Stimulated activated CD4-positive, alpha-beta T cell treated with anti-CD3 and anti-CD28 coated beads, TNF-alpha, amount 100 ng/mL, for 24 hours (primary cell): ENCODE measurements at places on chromosomes 3 and 15.

GRCh38 chr3:119175872-119176756 lies 2.7 kb downstream of the UPK1B start:
- DNase-seq, result no peak

DNA sequence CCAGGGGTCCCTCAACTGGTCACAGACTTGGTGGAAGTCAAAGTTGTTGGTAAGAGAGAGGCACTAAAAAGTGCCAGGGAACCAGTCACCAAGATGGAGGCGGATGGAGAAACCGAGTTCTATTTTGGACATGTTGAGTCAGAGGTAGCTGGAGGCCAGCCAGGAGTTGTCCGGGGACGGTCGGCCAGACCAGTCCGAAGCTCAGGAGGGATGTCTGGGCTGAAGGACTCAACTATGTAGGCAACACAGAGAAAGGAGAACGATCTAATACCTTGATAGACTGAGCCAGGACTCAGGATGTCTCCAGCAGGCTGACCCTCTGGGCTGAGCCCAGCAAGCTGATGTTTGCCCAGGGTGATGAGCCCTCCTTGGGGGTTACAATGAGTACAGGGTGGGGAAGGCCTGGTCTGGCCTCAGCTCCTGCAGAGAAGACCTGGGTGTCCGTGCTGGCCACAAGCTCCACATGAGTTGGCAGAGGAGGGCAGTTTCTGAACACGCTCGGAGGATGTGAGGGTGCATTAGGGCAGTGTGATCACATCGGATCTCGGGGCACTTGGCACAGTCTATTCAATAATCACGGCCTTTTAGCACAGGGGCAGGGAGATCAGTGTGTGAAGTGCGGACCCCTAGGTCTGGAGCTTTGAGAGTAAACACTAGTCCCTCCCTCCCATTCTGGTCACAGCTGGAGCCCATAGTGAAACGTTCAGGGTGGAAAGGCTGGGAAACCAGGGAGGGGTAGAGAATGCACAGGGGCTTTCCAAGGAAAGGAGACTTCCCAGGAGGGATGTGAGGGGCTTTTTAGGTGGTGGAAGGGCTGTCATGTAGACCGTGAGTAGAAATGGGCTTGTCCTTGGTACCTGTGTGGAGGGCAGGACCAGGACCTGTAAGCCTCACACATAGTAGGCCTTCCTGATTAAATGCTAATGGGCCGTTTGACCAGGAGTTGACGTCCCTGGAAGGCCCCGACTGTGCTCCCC lies 111.9 kb downstream of the ETFA start:
- DNase-seq, result no peak

DNA sequence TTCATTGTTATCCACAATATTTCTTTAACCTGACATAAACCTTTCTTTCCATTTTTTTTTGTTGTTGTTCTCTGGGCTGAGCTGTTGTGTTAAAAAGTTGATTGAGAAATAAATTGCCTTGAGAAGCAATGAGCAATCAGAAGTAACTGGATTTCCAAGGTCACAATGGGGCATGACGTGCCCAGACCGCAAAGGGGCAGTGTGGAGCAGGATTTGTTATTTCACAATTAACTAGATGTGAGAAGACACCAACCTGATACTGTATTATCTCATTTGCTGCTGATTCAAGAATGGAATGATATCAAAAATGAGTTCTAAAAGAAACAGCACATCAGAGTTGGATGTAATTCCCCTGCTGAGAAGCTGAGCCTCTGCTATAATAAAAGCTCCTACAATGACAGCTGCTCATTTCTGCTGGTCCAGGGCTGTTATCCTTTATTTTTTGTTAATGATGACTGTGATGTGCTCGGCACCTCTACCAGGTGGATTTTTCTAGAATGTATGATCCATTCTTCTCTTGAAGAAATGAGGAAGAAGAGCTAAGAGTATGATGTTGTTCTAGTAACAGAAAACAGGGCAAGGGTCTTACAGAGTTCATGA lies 28.1 kb downstream of the CPNE4 start:
- no peak for DNase-seq

DNA sequence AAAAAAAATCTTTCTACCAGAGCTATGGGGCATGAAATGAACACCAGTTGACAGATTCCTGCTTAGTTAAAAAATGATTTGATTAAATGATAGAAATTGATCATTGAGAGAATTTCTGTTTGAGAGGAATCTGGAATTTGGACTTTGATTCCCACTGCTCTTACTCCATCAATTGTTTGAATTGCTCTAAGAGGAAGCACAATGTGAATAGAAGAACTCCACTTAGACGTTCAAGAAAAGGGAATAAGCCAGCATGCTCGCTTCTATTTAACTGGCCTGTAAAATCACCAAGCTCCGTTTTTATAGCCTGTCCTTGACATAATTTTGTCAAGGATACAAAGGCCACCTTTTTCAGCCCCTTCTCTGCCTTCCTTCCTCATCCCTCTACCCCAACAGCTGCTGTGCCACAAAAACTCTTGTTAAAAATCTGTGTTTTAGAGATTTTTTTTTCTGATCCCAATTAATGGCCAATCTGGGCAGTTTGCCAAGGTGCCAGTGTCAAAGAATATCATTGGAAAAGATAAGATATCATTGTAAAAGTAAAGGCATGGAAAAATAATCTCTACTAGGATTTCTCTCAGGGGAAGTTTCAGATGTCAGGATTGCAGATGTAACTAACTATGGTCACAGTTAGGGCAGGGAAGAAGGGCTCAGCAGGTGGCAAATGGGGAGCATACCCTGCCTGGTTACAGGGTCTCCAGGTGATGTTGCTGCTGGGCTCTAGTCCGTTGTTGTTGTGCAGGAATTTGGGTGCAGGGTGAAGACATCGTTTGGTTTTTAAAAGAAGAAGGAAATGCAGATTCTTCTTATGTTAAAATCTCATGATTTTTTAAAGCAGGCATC lies 301.8 kb upstream of the PDZRN3 start:
- no peak for DNase-seq

- no peak for DNase-seq
These were observed 228.9 kb downstream of the XXYLT1 start for GRCh38 chr3:195041871-195042742.

- DNase-seq, result no peak
These were observed 24.8 kb upstream of the RBP1 start for GRCh38 chr3:139564294-139564861.

DNA sequence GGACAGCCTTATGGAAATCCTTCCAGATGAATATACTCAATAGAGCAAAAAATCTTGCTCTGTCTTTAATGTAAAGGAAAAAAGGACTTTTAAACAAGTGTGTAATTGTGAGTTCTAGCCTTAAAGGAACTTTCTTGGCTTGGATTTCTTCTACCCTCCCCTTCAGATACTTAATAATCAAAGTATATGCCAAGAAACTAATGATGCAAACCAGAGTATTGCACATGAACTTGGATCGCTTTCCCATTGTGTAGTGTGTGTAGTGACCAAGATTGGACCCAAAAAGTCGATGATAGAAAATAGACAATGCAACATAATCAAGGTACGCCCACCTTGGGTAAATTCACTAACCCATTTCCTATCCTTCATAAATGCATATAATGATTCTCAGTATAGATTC lies 123.8 kb downstream of the TIGIT start:
- DNase-seq, result no peak

DNA sequence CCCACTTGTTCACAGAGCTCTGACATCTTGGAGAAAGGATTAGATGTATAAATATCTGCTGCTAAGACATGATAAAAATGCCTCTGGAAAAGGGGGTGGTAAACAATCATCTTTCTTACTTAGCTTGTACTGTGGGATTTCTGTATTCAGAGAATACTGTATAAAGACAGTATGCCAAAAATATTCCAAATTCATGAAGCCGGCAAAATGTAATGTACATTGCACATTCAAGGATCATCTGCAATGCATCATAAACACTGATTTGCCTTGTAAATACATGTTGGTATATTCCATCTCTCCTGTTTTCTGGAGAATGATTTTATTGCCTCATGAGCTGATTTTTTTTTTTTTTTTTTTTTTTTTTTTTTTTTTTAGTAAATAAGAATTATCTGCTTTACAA lies 355.3 kb downstream of the ROBO1 start:
- DNase-seq, result no peak

DNA sequence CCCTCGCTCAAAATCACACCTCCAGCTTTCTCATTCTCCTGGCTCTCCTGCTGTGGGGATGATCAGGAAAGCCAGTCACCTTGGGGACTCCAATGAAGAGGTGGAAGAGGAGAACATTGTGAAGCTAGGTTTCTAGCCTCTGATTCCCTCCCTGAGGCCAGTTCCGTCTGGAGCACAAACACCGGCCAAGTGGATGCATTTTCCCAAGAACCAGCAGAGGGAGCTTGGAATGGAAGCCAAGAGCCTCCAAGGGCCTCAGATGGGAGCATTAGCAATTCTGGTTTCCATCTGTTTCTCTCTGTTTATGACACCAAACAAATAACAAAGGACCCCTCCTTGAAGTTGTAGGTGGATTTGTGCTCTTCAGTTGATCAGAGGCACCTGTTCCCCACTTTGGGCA lies 40.6 kb upstream of the NMNAT3 start:
- no peak for DNase-seq

- no peak for DNase-seq
These were observed 30.5 kb downstream of the GPR176 start for GRCh38 chr15:39889601-39890000.

DNA sequence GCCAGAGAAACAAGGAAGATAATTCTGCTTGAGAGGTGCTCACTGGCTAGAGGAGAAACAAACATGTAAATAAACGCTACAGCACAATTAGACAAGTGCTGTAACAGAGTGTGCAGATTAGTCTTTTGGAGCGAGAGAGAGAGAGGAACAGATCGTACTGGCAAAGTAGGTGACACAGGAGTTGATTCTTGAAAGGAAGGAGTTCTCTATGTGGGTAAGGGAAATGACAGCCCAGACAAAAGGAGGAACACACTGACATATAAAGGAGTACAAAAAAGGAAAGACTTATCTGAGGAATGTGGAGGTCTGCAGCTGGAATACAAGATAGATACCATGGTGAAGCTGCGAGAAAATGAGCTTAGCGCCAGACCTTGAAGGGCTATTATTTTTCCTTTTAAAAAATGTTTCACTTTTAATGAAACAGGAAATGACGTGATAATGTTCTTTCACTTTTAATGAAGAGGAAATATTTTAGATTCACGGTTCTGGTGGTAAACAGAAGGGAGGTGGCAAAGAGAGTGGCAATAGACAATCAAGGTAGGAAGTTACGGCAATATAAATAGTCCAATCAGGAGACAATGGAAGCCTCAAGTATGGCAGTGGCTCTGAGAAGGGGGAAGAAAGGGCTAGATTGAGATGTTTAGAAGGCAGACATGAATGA lies 202.9 kb downstream of the VPS13C start:
- no peak for DNase-seq

GRCh38 chr3:7506606-7507180 lies 645.8 kb downstream of the GRM7 start:
- DNase-seq, result no peak

GRCh38 chr3:183781246-183781645 lies 44.1 kb downstream of the MAP6D1 start:
- DNase-seq, result no peak

- DNase-seq, result no peak
These were observed 4.7 kb upstream of the COPB2 start for GRCh38 chr3:139394116-139394515.

GRCh38 chr15:63076714-63077046 lies 34.1 kb downstream of the TPM1 start:
- no peak for DNase-seq

- no peak for DNase-seq
These were observed 47.2 kb upstream of the PXYLP1 start for GRCh38 chr3:141184430-141184829.

DNA sequence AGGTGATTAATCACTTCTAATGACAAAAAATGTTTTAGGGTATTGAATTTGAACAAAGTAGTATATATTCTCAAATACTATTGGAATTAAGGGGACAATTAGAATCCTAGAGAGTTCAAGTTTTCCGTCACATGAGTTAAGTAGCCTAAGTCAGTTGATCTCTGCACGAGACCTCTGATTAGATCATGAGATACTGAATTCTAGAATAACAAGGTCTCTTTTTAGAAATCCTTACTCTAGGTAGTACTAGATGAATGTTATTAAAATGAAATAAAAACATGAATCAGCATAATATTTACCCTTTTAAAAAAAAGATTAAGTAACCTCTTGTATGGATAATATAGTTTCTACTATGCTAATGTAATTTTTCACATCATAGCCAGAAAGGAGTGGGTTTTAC lies 43.4 kb downstream of the MYO5A start:
- no peak for DNase-seq

GRCh38 chr3:1190569-1190968 lies 97.7 kb downstream of the CNTN6 start:
- DNase-seq, result no peak

DNA sequence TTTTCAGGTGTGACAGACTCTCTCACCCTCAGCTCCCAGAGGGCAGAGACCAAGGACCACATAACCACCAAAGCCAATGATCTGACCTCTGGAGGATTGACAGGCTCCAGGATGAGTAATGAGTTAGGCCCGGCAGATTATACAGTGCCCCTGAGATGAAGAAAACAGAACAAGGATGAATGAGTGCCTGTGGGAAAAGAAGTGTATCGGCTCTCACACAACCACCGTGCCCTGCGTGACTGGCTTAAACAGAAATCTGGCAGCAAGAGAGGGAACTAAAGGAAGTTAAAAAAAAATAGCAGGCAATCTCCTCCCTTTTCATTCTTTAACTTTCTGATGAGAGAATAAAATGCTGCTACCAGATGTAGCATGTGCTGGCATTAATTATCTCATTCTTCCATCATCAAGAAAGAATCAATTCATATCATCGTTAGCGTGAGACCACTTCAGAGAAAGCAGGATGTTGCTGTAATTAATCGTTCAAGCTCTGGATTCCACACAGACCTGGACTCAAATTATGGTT lies 227.5 kb upstream of the COL8A1 start:
- DNase-seq, result no peak

DNA sequence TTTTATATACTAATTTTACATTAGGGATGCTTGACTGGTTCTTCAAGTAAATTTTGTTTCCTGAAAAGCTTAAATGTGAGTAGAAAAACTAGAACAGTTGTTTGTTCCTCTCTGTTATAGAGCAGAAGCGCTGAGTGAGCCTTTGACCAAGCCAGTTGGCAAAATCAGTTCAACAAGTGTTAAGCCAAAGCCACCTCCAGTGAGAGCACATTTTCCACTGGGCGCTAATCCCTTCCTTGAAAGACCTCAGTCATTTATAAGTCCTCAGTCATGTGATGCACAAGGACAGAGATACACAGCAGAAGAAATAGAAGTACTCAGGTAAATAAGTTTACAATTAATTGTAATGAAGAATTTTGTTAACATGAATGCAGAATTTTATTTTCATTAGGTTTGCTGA lies 14.6 kb downstream of the CAPN7 start:
- no peak for DNase-seq

GRCh38 chr3:146432066-146432465 lies 37.3 kb downstream of the PLSCR2 start:
- DNase-seq, result no peak

- no peak for DNase-seq
These were observed 8.7 kb downstream of the DAZL start for GRCh38 chr3:16596352-16597032.

GRCh38 chr3:183438735-183439134 lies 10.3 kb upstream of the MCF2L2 start:
- no peak for DNase-seq

- DNase-seq, result no peak
These were observed 113.7 kb upstream of the RPL32 start for GRCh38 chr3:12954891-12955650.

- DNase-seq, result no peak
These were observed 72.5 kb downstream of the OSBPL10 start for GRCh38 chr3:31908391-31909097.

GRCh38 chr3:171460725-171461524 lies 720 bp upstream of the TNIK start:
- DNase-seq, result peak; percentile 31

GRCh38 chr3:125433611-125434041 lies 58.5 kb upstream of the ZNF148 start:
- no peak for DNase-seq

GRCh38 chr15:48522911-48523310 lies 122.6 kb downstream of the FBN1 start:
- DNase-seq, result no peak
